ENCODE measurements at places on chromosomes 3 and 15.

- DNase-seq: peak; percentile 66
These were observed 646.4 kb upstream of the ADAMTS9 start for GRCh38 chr3:65334045-65334665.

DNA sequence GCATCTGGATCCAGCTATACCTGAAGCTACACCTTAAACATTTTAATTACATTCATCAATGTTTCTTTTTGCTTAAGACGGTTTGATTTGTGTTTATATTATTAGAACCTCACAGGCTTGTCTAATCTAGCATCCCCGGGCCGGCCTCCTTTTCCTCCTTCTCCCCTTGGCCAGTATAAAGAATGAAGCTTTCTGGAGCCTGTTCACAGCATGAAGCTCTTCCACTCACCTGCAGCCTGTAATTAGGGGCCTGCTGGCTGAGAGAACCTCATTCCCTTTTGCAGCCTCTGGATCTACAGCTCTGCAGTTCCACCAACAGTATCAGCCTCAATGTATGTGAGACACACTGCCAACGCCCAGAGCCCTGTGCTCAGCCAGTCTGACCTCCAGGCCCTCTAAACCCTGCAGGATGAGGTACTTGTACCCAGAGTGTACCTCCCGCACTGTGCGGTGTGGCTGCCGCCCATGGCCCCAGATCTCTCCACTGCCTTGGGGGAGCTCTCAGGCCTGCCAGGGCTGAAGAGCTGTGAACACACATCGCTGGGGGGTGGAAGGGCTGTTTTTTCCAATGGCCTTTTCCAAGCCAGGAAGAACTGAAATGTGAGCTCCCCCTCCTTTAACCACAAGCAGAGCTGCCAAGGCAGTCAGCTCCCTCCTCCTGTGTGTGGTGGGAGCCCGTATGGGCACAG lies 114.7 kb upstream of the ALDH1A3 start:
- peak; percentile 84 for DNase-seq

DNA sequence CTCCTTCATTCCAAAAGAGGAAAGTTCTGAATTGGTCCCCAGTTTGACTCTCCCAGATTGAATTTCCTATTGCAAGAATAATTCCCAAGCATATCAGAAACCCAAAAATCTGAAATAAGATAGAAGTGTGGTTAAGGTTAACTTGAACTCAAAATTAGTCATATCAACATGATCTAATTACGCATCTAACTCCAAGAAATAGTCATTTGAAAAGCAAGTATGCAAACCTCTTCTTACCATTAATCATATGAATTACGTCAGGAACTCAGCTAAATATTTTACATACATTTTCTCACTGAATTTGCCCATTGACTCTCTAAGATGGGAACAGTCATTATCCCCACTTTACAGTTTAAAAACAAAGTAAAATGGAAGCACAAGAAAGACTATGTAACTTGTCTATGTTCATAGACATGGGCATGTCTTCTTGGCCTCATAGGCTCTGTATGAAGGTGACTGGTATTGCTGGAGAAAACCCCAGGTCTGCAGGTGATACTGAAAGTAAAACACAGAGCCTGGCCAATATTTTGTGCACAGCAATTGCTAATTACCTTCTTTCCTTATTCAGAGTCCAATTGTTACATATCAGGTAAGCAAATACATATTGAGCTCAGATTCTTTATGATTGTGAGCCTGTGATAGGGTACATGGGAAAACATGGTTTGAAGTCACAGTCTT lies 139.2 kb downstream of the ATP8B4 start:
- no peak for DNase-seq

GRCh38 chr3:15553749-15554148 lies 32.2 kb upstream of the COLQ start:
- no peak for DNase-seq

- DNase-seq: no peak
These were observed 409.0 kb downstream of the TBC1D5 start for GRCh38 chr3:17333446-17333845.

- peak; percentile 49 for DNase-seq
These were observed 129.8 kb upstream of the CPNE4 start for GRCh38 chr3:132164469-132165092.

- DNase-seq: no peak
These were observed 48.5 kb downstream of the IQSEC1 start for GRCh38 chr3:13024765-13025065.

DNA sequence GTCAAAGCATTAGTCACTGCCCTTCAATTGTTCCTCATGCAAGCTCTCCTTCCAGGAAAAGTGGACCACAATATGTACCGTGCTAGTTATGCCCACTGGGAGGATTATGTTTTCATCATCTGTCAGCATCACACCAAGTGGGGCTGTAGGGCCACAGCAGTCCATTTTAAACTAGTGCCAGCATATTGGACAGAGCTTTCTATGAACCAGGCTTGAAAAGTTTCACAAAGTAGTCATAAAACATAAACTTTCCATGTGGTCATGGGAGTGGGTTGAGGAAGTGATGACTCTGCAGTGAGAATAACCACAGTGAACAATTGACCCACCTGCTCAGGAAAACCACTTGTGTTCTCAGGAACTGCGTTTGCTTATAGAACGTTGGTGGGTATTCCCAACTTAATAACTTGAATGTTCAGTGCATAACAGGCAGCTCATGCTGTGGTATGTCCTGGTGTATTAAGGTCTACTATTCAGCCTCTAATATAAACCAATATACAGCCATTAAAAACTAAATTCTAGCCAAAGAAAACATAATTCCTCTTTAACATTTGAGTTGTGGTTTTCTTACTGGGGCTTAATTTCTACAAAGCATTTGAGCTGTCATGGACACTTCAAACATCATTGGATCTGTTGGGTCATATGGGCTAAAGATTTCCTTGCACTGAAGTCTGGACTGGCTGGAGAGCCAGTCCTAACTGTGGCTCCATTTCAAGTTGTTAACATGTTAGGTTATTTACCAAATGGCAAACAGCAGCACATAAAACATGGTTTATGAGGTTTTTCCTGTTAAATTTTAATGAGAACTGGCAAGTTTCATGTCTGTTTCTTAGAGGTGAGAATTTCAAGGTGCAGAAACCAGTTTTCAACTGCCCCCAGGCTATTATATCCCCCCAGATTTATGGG lies 274.1 kb downstream of the OTOL1 start:
- DNase-seq: peak; percentile 28

- DNase-seq: no peak
These were observed 129.1 kb upstream of the UMPS start for GRCh38 chr3:124601190-124601589.

DNA sequence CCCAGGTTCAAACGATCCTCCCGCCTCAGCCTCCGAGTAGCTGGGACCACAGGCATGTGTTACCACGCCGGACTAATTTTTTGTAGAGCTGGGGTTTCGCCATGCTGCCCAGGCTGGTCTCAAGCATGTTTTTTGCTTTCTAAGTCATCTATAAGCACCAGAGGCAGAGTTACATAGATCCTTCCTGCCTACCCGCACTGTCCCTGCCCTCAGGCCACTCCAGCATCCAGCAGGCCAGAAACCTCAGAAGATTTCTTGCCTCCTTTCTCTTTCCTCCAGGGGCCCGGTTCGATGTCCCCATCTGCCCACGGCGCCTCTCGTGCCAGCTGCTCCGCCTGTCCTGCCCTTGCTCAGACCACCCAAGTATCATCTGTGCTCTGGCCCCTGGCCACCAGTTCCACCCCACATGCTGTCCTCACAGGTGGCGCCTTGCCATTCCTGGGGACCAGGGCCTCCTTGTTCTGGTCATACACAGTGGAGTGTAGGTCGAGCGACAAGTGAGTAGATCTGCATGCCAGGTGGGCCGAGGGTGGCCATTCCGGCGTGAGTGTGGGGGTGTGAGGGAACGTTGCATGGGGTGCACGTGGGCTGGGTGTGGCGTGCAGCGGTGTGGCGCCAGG lies 27.3 kb downstream of the KLHDC8B start:
- DNase-seq: no peak

DNA sequence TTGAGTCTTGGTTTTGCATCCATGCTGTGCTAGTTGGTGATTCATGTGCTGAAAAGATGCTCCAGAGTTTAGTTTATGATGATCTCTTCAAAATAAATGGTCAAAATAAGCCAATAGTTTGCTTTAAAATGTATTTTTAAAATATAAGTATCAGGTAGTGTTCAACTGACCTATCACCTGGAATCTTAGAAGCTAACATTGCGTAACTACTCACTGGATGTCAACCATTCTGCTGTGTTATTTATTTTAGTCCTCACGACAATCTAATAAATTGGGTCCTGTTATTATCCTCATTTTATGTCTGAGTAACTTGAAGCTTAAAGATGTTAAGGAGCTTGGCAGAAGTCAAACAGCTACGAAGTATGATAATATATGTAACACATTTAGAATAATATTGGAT lies 563.7 kb upstream of the MDFIC2 start:
- no peak for DNase-seq

- DNase-seq: no peak
These were observed 39.1 kb downstream of the MYO1E start for GRCh38 chr15:59333401-59334075.

- no peak for DNase-seq
These were observed 27.0 kb upstream of the CD200R1L start for GRCh38 chr3:112873632-112874031.

DNA sequence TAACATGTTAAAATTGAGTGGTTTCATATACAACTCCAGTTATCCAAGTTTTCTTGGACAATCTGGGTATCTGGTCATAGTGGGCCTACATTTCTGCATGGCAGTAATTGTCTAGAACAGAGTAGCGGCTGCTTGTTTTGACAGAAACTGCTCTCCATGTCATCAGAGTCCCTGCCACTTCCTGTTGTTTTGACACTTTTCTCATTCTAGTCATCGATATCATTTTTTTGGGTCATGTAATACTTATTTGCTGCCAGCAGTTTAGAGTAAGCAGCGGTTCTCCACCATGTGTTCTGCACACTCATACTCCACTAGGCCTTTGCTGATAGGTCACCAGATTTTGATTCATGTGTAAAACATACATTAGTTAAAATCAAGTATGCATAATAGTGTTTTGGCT lies 81.5 kb downstream of the SLC25A26 start:
- no peak for DNase-seq

- no peak for DNase-seq
These were observed 498.1 kb downstream of the MAGI1 start for GRCh38 chr3:65540666-65541065.

- DNase-seq: peak; percentile 73
These were observed 486 bp downstream of the LSG1 start for GRCh38 chr3:194671511-194671899.

- DNase-seq: peak; percentile 90
These were observed 161.9 kb downstream of the FNDC3B start for GRCh38 chr3:172201136-172201869.

- no peak for DNase-seq
These were observed 18.7 kb downstream of the ANPEP start for GRCh38 chr15:89795996-89796395.

- no peak for DNase-seq
These were observed 312.7 kb downstream of the TLE3 start for GRCh38 chr15:69784798-69785566.

DNA sequence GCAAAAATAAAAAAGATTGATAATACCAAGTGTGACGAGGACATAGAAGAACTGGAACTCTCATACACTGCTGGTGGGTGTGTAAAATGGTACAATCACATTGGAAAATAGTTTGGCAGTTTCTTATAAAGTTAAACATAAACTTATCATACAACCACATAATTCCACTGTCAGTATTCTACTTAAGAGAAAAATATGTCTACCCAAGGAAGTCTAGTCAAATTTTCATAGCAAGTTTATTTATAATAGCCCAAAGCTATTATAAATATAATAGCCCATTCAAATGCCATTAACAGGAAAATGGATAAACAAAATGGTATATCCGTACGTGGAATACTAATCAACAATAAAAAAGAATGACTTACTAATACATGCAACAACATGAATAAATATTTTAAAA lies 40.6 kb upstream of the BCL2A1 start:
- no peak for DNase-seq

GRCh38 chr15:39584662-39585388 lies 3.9 kb downstream of the THBS1 start:
- DNase-seq: no peak

- DNase-seq: no peak
These were observed 27.9 kb downstream of the SIDT1 start for GRCh38 chr3:113560271-113560670.

GRCh38 chr15:67755264-67755663 lies 70.0 kb upstream of the SKOR1 start:
- no peak for DNase-seq

- DNase-seq: no peak
These were observed 25.1 kb downstream of the STIMATE start for GRCh38 chr3:52872245-52872644.

GRCh38 chr3:13828501-13829265 lies 51.2 kb downstream of the WNT7A start:
- DNase-seq: no peak

DNA sequence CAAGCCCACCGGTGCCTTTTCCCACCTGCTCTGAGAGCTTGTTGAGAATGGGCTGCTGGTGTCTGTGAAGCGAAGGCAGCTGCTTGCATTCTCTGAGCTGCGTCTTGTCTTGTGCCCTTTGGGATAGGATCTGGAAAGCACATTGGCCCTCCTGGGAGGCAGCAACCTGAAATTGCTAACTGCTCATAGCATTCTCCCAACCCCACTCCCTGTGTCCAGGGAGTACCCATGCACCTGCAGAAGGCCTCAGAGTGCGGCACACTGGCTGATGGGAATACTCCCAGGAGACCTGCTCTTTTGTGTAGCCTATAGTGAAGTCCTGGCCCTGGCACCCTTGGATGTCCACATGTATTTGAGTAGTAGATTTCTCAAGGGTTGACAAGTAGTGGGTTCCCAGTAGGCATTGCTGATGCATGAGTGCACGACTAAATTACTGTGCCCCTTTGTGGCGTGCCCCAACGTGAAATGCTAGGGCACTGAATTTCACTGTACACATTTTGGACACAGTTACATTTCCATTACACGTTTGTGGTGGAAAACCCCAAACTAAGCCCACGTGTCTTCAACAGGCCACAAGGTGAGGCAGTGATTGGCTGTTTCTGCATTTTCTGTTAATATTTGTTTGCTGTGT lies 3.7 kb downstream of the EPHB1 start:
- DNase-seq: no peak

DNA sequence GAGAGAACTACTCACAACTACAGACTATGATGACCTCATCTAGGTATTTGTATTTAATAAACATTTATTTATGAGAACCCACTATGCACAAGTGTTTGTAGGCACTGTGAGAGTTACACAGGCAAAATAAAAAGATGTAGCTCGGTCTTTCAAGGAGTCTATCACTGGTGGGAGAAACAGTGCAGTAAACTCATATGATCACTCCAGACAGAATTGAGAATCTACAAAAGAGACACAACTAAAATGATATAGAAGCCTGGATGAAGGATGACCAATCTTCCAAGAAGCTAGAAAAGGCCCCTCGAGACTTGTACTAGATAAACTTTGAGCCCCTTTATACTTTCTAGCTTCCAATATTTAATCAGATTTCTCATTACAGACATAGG lies 70.2 kb upstream of the ZBTB20 start:
- DNase-seq: no peak

GRCh38 chr15:60326824-60327654 lies 70.7 kb downstream of the ANXA2 start:
- peak; percentile 78 for DNase-seq

- DNase-seq: no peak
These were observed 1081.7 kb downstream of the NAALADL2 start for GRCh38 chr3:175940881-175941280.
